ENCODE measurements at places on chromosomes 2 and 18. TPM values are rescaled to one million over a fixed set of nuclear protein-coding genes. Genes with fewer than 3 reads are reported as not detected.

SPAST gene
- 33.8 TPM for total RNA-seq

- peaks cover 14% of the 10 kb centered on the region for H3K4me1 ChIP-seq
- no peak overlapping the region for H3K4me3 ChIP-seq
- H3K27me3 ChIP-seq, result peaks cover 3% of the 10 kb centered on the region
- DNase-seq, result no peak
- H3K27ac ChIP-seq, result no peak overlapping the region
Observed at GRCh38 chr2:105320651-105321215, 8.8 kb downstream of the TGFBRAP1 start.

DNA sequence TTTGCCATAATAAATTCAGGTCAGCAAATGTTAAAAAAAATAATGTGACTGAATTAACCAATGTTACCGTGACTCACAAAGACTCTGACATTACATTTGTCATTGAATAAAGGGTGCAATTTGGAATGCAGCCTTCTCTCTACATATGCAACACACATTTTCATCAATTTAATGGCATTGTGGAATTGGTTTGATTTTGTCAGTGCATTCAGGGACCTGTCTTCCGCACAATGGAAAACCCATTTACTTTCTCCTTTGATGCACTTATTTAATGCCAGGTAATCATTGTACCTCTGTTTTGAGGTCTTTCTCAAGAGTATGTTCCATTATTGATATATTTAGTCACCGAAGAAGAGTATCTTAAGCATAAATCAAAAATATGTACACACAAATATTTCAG lies 1099.3 kb downstream of the SOCS6 start:
- no peaks in the 10 kb centered on the region for H3K4me1 ChIP-seq
- DNase-seq, result no peak
- no peak overlapping the region for H3K27ac ChIP-seq
- no peak overlapping the region for H3K4me3 ChIP-seq
- no peaks in the 10 kb centered on the region for H3K36me3 ChIP-seq

GRCh38 chr2:45771261-45771660 lies 119.8 kb downstream of the PRKCE start:
- H3K27me3 ChIP-seq, result peaks cover 7% of the 10 kb centered on the region
- no peaks in the 10 kb centered on the region for H3K36me3 ChIP-seq

GRCh38 chr2:110858135-110858725 lies 125.9 kb downstream of the ACOXL start:
- no peak for DNase-seq
- no peaks in the 10 kb centered on the region for H3K36me3 ChIP-seq
- peaks cover 17% of the 10 kb centered on the region for H3K4me1 ChIP-seq
- peak overlapping the region; percentile 33 for H3K27ac ChIP-seq
